ENCODE measurements at places on chromosomes 6 and 20.

GRCh38 chr6:137717074-137718073 is 149.7 kb upstream of the TNFAIP3 start:
- peak; percentile 77 for DNase-seq

GRCh38 chr6:131998255-131998982 is 47.2 kb upstream of the CCN2 start:
- no peak for DNase-seq

- DNase-seq: no peak
Measured at GRCh38 chr6:144149558-144149893, 791 bp upstream of the STX11 start.

GRCh38 chr6:152636021-152636608 is 1.0 kb downstream of the SYNE1 start:
- DNase-seq: no peak

- DNase-seq: no peak
Measured at GRCh38 chr6:23696992-23697391, 429.0 kb upstream of the NRSN1 start.

- DNase-seq: no peak
Measured at GRCh38 chr20:22560817-22561216, 23.6 kb downstream of the FOXA2 start.

DNA sequence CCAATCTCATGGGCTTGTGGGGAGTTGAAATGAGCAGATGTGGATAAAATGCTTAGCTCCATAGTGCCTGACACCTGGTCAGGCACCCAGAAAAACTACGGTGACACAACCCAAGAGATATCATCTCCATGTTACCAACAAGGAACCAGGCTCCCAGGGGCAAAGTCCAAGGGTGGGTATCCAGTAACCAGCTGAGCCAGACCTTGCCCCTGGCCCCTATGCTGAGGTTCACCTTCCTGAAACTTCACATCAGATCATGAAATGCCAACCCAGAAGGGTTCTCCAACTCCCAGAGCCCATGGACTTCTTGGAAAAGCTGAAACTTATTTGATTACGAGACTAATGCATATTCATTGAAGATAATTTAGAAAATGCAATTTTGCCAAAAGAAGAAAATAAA is 141.8 kb upstream of the KCNG1 start:
- no peak for DNase-seq

Data from effector CD4-positive, alpha-beta T cell (primary cell).